AG04449 (cell line): ENCODE measurements at places on chromosomes 6 and 20.

DNA sequence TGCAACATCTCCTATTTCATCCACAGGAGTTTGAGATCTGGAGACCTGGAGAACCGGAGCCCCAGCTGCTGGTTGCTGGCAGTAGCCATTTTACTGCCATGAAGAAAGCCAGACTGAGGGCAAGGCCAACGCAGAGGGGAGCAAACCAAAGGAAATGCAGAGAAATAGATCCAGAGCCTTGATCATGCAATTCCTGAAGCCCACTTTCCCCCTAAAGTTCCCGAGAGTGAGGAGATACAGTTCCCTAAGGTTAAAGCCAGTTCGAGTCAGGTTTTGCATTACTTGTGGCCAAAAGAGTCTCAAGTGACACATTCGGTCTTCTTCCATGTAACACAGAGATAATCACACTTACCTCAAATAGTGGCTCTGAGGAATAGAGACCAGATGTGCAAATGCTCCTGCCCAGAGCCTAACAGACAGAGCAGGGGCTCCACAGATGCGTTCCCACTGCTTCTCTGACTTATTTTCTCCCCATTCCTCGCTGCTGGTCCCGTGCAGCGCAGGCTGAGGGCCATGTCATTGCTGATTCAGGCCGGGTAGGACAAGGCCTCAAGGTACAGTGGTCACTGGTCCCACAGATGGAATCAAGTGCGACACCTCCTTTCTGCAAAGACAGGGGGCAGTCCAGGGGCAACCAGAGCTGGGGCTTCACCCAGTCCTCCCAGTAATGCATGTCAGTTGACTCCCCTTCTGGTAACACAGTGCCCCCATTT is 35.1 kb upstream of the NFATC2 start:
- DNase-seq, result no peak

GRCh38 chr6:112594886-112595594 is 247.9 kb downstream of the RFPL4B start:
- DNase-seq, result no peak

GRCh38 chr6:151590742-151591141 is 96.9 kb downstream of the CCDC170 start:
- DNase-seq, result no peak

GRCh38 chr6:31402324-31403282 is 792 bp upstream of the MICA start:
- no peak for DNase-seq
